Breast epithelium (tissue), 4 donors: ENCODE measurements at places on chromosomes 4 and X. TPM values are rescaled to one million over a fixed set of nuclear protein-coding genes. Genes with fewer than 3 reads are reported as not detected.

- no peak overlapping the region for H3K4me3 ChIP-seq
- no peak overlapping the region for H3K27ac ChIP-seq
- no peak for DNase-seq
- no peaks in the 10 kb centered on the region for H3K4me1 ChIP-seq
Measured at GRCh38 chr4:101782546-101782945, 8.0 kb upstream of the BANK1 start.

DNA sequence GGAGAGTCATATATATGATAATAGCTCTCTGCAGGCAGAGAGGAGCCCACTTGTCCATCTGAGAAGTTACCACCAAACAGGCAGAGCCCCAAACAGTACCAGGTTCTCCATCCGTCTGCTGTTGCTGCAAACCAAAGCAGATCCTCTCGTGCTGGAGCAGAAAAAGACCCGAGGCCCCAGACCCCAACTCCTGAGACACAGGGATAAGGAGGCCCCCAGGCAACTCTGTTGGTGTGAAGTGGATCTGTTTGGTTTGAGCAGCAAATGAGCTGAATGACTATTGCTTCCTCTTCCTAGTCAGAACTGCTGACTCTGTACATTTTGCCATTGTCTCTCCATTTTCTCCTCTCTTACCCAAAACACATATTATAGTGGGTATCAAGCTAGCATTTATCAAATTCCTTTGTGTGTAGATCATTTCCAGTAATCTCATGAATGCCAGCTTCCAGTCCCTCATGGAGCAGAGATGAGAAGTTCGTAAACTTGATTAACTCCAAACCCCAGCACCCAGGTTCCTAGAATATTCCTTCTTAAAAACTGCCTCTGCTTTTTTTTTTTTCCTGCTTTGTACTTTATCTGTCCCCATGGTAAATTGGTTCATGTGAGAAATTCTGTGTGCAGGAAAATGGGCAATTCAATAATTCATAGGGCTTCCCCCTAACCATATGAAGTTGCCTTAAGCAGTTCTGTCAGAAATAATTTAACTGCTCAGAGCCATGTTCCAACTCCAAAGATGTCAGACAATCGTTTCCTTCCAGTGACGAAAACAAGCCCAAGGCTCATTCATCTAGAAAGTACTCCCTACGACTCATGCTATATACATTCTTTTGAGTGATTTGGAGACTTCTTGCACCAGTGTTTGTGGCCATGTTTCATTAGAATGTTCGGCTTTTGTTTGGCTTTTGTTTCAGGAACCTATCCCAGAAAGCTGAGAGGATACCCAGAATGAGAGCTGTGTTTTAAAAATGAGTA is 98.6 kb upstream of the ATXN3L start:
- no peak overlapping the region for H3K4me3 ChIP-seq
- peaks cover 52% of the 10 kb centered on the region for H3K27me3 ChIP-seq
- DNase-seq = no peak
- no peak overlapping the region for H3K27ac ChIP-seq
- H3K4me1 ChIP-seq = no peaks in the 10 kb centered on the region
- no peaks in the 10 kb centered on the region for H3K36me3 ChIP-seq

DNA sequence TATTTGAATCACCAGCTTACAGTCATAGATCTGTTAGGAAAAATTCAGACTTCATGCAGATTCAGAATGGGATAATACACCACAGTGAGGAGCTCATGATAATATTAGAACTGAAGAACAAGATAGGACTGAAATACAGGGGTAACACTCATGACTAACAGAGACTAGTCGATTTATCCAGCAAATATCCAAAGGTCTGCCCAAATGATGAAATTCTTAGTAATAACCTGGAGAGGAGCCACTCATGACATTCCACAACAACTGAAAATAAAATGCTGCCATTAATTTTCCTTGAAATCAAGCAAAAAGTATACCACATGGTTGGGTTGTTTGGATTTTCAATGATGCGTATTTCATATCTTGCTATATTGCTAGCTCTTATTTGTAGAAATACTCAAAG is 903.7 kb upstream of the ADGRL3 start:
- no peaks in the 10 kb centered on the region for H3K4me1 ChIP-seq
- no peak overlapping the region for H3K4me3 ChIP-seq
- H3K27me3 ChIP-seq = no peaks in the 10 kb centered on the region
- DNase-seq = no peak
- no peak overlapping the region for H3K27ac ChIP-seq

DNA sequence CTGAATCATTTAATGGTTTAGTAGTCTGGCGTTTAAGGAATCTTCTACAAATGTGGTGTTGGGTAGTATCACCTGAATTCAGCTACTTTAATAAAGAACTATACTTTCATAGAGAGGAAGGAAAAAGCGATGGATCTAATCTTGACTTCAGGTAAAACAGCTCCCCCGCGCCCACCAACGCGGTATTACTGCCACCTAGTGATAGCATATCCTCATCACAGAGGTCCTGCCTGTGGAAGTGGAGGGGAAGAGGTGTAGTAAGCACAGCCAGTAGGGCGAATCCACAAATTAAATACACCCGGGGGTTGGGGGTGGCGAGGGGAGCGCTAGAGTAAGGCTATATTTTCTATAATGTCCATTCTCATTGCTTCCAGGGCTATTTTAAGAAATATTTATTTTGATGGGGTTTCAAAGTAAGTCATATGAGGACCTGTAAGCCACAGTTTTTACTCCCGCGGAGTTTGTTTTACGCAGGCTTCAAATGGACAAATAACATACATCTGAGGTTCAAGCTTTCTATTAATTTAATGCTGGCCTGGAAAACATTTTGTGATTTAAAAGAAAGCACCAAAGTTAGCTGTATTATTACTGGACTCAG is 8.3 kb upstream of the DAPP1 start:
- H3K27me3 ChIP-seq = no peaks in the 10 kb centered on the region
- no peaks in the 10 kb centered on the region for H3K4me1 ChIP-seq
- no peak overlapping the region for H3K27ac ChIP-seq
- H3K36me3 ChIP-seq = no peaks in the 10 kb centered on the region

DNA sequence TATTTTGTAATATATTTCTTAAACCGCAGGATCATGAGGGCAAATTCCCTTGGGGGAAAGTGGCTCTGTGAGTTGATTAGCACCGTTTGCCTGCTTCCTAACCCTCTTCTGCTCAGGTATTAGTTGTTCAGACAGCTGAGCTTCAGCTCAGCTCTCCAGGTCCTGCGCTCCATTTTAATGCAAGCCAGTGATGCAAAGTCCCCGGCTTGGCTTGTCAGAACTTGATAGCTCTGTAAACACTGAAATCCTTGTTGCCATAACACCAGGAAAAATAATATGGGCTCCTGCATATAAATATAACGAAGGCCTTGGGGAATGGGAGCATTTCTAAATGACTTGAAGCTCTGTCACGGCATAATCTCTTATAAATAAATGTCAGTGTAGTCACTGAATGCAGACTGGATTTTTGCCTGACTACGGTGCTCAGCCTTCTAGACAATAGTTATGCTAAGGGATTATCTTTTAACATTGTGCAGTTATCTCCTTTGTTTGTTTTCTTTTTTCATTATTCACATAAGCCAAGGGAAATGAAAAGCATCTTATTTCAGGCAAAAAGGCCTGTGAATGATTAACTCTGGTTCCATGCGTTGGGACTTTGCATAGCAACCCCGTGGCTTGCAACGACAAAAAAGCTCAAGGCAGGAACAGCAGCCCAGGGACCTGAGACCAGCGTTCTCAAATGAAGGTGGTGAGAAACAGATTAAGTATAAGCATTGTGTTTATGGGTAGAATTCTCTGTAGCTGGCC is 253.2 kb downstream of the SPRY1 start:
- no peaks in the 10 kb centered on the region for H3K27me3 ChIP-seq
- no peaks in the 10 kb centered on the region for H3K36me3 ChIP-seq
- peak overlapping the region; percentile 83 for H3K27ac ChIP-seq

DNA sequence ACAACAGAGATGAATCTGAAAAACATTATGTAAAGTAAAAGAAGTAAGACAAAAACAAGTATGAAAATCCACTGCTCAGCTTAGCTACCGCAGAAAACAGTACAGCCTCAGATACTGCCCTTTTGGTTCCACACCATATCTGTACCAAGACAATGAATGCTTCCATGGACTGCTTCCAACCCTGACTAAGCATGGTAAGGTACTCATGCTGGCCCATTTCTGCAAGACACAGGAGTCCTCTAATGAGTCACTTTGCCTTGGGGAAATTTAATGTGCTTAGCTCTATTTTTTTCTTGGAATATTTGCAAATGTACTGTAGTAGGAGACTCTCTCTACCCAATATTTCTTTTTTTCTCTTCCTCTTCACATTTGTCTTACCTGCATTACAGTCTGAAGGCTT is 931.7 kb upstream of the HS3ST1 start:
- no peaks in the 10 kb centered on the region for H3K27me3 ChIP-seq
- H3K4me1 ChIP-seq = no peaks in the 10 kb centered on the region
- H3K4me3 ChIP-seq = no peak overlapping the region
- no peak overlapping the region for H3K27ac ChIP-seq
- no peak for DNase-seq
- H3K36me3 ChIP-seq = no peaks in the 10 kb centered on the region

DNA sequence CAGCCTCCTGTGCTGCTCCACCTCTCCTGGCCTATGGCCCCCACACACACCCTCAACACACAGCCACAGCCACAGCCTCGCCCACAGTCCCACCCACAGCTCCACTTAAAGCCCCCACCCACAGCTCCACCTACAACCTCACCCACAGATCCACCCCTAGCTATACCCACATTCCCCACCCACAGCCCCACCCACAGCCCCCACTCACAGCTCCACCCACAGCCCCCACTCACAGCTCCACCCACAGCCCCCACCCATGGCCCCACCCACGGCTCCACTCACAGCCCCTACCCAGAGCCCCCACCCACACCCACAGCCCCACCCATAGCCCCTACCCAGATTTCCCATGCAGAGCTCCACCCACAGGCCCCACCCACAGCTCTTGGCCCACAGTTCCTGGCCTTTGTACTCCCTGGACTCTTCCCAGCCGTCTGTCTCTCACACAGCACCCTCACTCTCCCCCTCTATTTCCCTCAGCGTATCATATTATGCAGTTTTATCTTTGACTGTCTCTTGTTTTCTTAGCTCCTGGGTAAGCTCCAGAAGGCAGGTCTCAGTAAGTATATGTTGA is 322.5 kb downstream of the EVC2 start:
- H3K27me3 ChIP-seq = no peaks in the 10 kb centered on the region
- no peaks in the 10 kb centered on the region for H3K4me1 ChIP-seq
- no peak overlapping the region for H3K27ac ChIP-seq
- H3K4me3 ChIP-seq = no peak overlapping the region

GRCh38 chr4:151664289-151664688 is 96.5 kb downstream of the GATB start:
- no peak overlapping the region for H3K27ac ChIP-seq
- no peaks in the 10 kb centered on the region for H3K27me3 ChIP-seq
- H3K4me3 ChIP-seq = no peak overlapping the region
- no peak for DNase-seq

GRCh38 chr4:24419181-24420034 is 164.9 kb downstream of the DHX15 start:
- no peaks in the 10 kb centered on the region for H3K36me3 ChIP-seq
- H3K27me3 ChIP-seq = no peaks in the 10 kb centered on the region
- DNase-seq = peak; percentile 60
- H3K27ac ChIP-seq = no peak overlapping the region
- H3K4me3 ChIP-seq = no peak overlapping the region

- H3K36me3 ChIP-seq = no peaks in the 10 kb centered on the region
- DNase-seq = no peak
- H3K4me3 ChIP-seq = no peak overlapping the region
- no peaks in the 10 kb centered on the region for H3K27me3 ChIP-seq
- H3K27ac ChIP-seq = no peak overlapping the region
- no peaks in the 10 kb centered on the region for H3K4me1 ChIP-seq
Measured at GRCh38 chrX:153306527-153307115, 14.9 kb downstream of the PNMA6F start.

GRCh38 chrX:7215842-7216241 is 67.9 kb upstream of the PUDP start:
- H3K4me3 ChIP-seq = no peak overlapping the region
- H3K27ac ChIP-seq = no peak overlapping the region
- no peak for DNase-seq
- H3K36me3 ChIP-seq = no peaks in the 10 kb centered on the region
- H3K27me3 ChIP-seq = no peaks in the 10 kb centered on the region

DNA sequence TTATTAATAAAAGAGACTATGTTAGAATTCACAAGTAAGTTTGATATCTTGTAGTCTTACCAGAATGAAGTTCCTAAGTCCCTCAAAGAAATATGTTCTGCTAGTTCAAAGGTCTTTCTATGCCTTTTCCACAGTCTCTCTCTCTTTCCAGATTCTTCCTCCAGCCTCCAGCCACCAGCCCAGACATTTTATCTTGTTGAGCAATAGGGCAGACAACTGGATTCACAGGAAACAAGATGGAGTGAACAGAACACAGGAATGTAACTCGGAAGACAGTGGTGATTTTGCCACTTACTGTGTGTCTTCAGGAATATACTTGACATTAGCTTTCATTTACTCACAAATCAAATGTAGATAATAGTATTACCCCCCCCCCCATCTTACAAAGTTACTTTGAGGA is 17.1 kb upstream of the CPEB2 start:
- H3K36me3 ChIP-seq = no peaks in the 10 kb centered on the region
- H3K27me3 ChIP-seq = no peaks in the 10 kb centered on the region
- H3K27ac ChIP-seq = no peak overlapping the region
- no peaks in the 10 kb centered on the region for H3K4me1 ChIP-seq

DNA sequence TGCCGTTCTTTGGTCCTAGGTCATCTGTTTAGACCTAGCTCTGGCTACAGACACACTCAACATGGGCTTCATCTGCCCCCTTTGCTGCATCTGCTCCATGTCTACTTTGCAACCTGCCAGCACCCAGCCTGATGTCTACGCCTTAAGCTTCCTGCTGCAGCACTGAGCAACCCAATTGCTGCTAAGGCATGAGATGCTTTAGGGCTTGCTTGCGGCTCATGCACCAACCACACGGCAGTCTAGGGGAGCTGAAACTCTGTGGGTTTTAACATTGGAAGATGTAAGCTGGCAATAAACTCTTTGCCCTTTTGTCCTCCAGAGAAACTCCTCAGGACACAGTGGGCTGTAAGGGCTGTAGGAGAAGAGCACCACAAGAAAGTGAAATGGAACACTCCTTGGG is 11.7 kb upstream of the CLNK start:
- DNase-seq = no peak
- no peaks in the 10 kb centered on the region for H3K4me1 ChIP-seq
- H3K4me3 ChIP-seq = no peak overlapping the region
- H3K27me3 ChIP-seq = no peaks in the 10 kb centered on the region
- H3K36me3 ChIP-seq = no peaks in the 10 kb centered on the region

GRCh38 chr4:46211406-46211805 is 87.6 kb upstream of the GABRG1 start:
- no peaks in the 10 kb centered on the region for H3K27me3 ChIP-seq
- H3K4me1 ChIP-seq = no peaks in the 10 kb centered on the region
- no peak overlapping the region for H3K4me3 ChIP-seq

GRCh38 chr4:64465263-64465662 is 56.0 kb upstream of the TECRL start:
- DNase-seq = no peak
- no peak overlapping the region for H3K4me3 ChIP-seq
- H3K27me3 ChIP-seq = no peaks in the 10 kb centered on the region

GRCh38 chrX:20654596-20655106 is 387.9 kb upstream of the RPS6KA3 start:
- H3K27ac ChIP-seq = no peak overlapping the region
- H3K4me3 ChIP-seq = no peak overlapping the region
- DNase-seq = no peak
- peaks cover 3% of the 10 kb centered on the region for H3K27me3 ChIP-seq
- no peaks in the 10 kb centered on the region for H3K4me1 ChIP-seq
- H3K36me3 ChIP-seq = no peaks in the 10 kb centered on the region

GRCh38 chrX:867966-868647 is 237.5 kb downstream of the SHOX start:
- H3K4me1 ChIP-seq = no peaks in the 10 kb centered on the region
- no peak overlapping the region for H3K27ac ChIP-seq
- no peaks in the 10 kb centered on the region for H3K36me3 ChIP-seq
- H3K4me3 ChIP-seq = no peak overlapping the region

BEND2 gene
- total RNA-seq = not detected

SLC25A53 gene
- 16.4 TPM for total RNA-seq

GALNTL6 gene
- 0.98 TPM for total RNA-seq

FLNA gene
- total RNA-seq = 622 TPM

AREG gene
- total RNA-seq = 89.1 TPM

SLC7A11 gene
- 1.9 TPM for total RNA-seq
